ENCODE measurements at places on chromosomes 1 and 21. TPM values are rescaled to one million over a fixed set of nuclear protein-coding genes. Genes with fewer than 3 reads are reported as not detected.
A peak's percentile ranks its signal among the peaks of the same experiment; 100 is the strongest.

The C1orf141 gene
- 0.82 TPM for total RNA-seq

The NVL gene
- 19.9 TPM for total RNA-seq

The WARS2 gene
- 18.5 TPM for total RNA-seq

The SPATA46 gene
- total RNA-seq = not detected

The C4BPB gene
- 2.1 TPM for total RNA-seq

The ROR1 gene
- total RNA-seq = not detected

DNA sequence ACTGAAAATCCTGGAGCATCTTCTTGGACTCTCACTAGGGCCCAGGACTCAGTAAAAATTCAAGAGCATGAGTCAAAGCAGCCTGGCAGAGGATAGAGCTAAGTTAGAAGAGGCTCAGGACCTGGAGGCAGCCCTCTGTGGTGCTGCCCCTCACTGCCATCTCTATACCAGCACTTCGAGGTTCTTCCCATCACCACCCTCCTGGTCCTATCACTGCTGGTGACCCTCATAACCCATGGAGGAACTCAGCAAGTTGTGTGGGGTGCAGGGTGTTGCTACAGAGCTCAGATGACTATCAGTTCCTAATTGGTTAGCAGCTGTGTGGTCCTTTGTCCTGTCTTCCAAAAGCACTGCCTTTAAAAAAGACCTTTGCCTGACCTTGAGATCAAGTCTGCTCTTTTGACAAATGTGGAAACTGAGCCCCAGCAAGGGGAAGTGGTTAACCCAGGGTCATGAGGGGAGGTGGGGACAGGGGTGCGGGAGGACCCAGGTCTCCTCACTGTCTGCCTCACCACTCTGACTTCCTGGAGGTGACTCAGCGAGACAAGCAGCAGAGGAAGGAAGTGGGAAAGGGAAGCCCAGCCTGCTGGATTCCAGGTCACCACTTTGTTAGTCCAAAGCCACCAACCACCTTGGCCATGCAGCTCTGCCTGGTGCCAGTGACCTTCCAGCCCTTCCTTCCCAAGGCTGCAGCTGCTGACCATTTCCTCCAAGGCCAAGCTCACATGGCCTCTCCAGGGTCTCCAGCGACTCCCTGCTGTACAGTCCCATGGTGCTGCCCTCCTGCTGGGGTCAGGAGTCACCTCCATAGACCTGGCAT lies 199.4 kb upstream of the EDN2 start:
- ATAC-seq = peak; percentile 72

DNA sequence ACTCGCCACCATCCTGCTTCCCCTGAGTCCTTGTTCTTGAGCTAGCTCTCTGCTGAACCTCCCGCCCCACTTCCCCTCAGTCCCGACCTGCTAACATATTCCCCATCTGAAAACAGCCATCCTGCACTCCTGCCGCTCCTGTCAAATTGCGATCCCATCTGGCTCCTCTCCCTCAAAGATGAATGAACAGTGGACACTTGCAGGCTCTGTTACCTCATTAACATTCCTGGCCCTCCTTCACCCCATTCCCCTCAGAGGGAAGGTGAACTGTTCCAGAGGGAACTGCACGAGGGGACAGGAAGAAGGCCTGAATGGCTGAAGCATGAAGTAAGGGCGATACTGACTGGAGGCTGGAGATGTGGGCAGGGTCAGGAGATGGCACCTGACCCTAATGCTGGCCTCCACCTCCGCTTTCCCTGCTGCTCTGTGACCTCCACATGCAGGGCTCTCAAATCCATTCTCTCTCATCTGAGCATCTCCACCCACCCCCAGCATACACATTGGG lies 7.4 kb upstream of the CELSR2 start:
- no peak for ATAC-seq

DNA sequence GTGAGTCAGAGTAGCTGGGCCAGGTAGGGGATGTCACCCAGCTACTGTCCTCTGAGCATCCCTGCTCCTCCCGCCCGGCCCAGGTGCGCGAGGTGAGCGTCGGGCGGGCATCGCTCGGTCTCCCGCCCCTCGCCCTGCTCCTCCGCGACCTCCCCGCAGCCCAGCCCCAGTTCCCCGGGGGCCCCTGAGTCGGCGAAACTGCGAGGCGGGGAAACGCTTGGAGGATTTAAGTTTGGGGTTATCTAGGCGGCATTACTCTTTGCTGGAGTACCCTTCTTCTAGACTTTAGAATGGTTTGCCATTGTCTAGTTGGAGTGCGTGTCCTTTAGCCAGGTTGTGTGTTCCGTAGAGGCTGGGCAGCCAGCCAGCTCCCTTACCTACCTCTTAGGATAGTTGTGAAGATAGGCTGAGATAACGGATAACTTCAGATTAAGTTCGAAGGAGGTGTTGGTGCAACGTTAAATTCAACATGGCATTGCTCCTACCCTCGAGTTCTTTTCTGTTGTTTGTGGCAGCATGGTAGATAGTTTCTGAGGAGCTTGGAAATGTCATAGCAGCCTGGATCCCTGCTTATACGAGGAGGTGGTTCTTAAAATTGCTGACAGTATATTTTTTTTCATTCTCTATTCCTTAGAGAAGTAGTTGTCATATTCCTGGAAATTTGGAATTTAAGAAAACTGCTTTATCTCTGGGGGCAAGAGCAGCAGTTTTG lies 697 bp downstream of the AGO3 start:
- ATAC-seq = peak; percentile 48

- no peak for ATAC-seq
Measured at GRCh38 chr1:87515781-87516180, 187.1 kb downstream of the LMO4 start.

GRCh38 chr1:220527908-220528678 lies at the start of gene MARK1:
MARK1 (plus strand) TSS chr1:220528136; CDS start chr1:220528823, 687 bp downstream.
- peak; percentile 51 for ATAC-seq

- ATAC-seq = no peak
Measured at GRCh38 chr21:38460171-38460742, 38.0 kb downstream of the ERG start.

DNA sequence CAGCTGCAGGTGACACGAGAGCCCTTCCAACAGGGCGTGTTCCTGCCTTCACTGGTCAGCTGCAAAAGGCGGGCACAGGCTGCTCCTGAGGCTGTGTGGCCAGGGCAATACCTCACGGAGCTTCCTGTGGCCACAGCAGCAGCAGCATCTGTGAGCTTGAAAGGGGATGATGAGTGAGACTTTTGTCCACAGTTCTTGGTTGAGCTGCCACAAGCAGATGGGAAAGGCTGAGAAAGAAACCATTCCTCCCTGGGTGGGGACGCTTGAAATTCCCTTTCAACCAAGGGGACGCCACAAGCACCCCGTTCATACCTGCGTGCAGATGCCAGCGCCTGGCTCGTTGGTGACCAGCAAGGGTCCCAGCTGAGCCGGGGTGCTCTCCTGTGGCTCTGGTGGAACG lies 37.6 kb downstream of the B3GALT5 start:
- ATAC-seq = no peak

GRCh38 chr1:107389410-107390396 lies 248.9 kb downstream of the NTNG1 start:
- ATAC-seq = no peak

- ATAC-seq = no peak
Measured at GRCh38 chr1:182119631-182120030, 58.1 kb upstream of the ZNF648 start.

GRCh38 chr21:41387042-41387819 lies 25.4 kb downstream of the MX2 start:
- no peak for ATAC-seq

GRCh38 chr1:116909512-116910378 lies at the start of gene PTGFRN:
PTGFRN (plus strand) TSS chr1:116909916; CDS start chr1:116910204, 288 bp downstream.
- ATAC-seq = peak; percentile 79

Measured in activated T-helper 17 cell treated with anti-CD3 and anti-CD28 coated beads, Interleukin-2, amount 50 U/mL, for 72 hours (primary cell).